ENCODE measurements at places on chromosomes 4 and X.

GRCh38 chr4:122899682-122900081 is 22.7 kb downstream of the NUDT6 start:
- no peak for DNase-seq

GRCh38 chr4:1784789-1785591 is 8.1 kb upstream of the FGFR3 start:
- no peak for DNase-seq

- DNase-seq = no peak
These were observed 60.1 kb upstream of the PLAC1 start for GRCh38 chrX:134718105-134718965.

DNA sequence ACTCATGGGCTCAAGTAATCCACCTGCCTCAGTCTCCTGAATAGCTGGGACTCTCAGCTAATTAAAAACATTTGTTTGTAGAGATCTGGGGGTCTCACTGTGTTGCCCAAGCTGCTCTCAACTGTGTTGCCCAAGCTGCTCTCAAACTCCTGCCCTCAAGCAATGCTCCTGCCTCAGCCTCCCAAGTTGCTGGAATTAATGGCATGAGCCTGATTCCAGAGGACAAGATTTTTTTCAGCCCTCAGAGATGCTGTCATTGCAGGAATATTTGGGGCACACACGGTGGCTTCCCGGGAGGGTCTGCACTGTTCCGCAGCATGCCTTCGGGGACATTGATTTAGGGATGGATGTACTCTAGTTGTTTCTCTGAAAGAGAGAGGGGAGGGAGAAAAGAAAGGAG is 49.7 kb downstream of the STK32B start:
- no peak for DNase-seq

Measured in NCI-H1105 (cell line).